ENCODE measurements at places on chromosomes 13 and 19.

GRCh38 chr19:10450191-10450852 is 30.0 kb downstream of the PDE4A start:
- no peak for DNase-seq

DNA sequence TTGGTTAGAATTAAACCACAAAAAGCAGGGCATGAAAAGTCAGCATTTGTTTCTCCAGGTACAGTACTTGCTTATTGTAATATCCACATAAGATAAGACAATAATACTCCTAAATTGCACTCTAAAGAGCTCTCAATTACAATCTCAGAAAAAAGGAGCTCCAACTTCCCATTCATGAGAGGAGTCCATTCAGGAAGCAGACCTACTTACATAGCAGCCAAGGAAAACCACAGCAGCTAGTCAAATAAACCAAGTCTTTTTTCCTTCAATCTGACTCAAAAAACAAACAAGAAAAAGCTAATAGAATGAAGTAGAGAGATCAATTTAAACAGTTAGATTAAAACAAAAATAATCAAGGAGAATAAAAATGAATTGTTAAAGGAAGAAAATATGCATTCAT is 885.2 kb upstream of the SLITRK6 start:
- DNase-seq: no peak

DNA sequence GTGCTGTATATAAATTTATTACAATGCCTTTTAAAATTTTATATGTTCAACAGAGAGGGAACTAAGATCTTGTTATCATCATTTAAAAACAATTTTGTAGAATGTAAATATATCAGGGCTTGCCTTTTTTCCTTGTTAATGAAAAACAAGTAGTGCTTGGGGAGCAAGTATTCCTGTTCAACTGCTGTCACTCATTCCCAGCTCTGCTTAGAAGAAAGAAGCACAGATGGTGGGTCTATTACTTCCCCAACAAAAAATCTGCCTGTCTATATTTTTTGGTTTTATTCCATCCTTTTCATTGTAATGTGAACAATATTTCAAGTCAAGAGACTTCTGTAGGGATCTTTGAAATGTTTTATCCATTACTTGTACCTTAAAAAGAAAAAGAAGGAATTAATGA is 503.9 kb downstream of the GPC5 start:
- DNase-seq: no peak

- peak; percentile 68 for DNase-seq
Observed at GRCh38 chr13:45119469-45119990, 780 bp upstream of the GTF2F2 start.

GRCh38 chr13:50798923-50799322 is 44.6 kb downstream of the DLEU7 start:
- no peak for DNase-seq

DNA sequence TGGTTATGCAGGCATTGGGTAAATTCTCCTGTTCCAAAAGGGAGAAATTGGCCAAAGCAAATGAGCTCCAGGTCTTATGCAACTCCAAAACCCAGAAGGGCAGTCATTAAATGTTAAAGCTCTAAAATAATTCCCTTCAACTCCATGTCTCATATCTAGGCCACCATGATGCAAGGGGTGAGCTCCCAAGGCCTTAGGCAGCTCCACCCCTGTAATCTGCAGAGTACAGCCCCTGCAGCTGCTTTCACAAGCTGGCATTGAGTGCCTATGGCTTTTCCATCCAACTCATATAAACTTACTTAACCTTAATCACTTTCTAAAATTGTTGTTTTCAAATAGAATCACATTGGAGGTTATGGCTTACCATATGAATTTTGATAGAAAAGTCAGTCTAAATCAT is 44.7 kb upstream of the ZNF429 start:
- no peak for DNase-seq

GRCh38 chr13:41271456-41272285 is 8.3 kb upstream of the MTRF1 start:
- DNase-seq: peak; percentile 20

DNA sequence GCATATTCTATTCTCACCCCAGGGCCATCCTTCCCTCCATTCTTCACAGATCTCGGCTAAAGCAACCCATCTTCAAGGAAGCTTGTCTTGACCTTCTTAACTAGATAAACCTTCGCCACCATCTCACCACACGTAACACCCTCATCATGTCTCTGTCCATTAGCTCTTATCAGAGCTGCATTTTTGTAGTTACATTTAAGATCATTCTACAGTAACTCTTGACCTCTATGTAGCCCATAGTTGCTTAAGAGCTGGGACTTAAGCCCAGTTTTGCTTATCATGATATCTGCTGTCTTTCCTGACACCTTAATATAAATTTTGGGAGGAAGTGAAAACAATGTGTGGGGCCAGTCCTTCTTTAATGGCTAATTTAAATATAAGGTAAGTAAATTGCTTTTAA is 345.1 kb downstream of the MTUS2 start:
- DNase-seq: no peak

- no peak for DNase-seq
Observed at GRCh38 chr19:37975071-37975470, 68.1 kb downstream of the SIPA1L3 start.

DNA sequence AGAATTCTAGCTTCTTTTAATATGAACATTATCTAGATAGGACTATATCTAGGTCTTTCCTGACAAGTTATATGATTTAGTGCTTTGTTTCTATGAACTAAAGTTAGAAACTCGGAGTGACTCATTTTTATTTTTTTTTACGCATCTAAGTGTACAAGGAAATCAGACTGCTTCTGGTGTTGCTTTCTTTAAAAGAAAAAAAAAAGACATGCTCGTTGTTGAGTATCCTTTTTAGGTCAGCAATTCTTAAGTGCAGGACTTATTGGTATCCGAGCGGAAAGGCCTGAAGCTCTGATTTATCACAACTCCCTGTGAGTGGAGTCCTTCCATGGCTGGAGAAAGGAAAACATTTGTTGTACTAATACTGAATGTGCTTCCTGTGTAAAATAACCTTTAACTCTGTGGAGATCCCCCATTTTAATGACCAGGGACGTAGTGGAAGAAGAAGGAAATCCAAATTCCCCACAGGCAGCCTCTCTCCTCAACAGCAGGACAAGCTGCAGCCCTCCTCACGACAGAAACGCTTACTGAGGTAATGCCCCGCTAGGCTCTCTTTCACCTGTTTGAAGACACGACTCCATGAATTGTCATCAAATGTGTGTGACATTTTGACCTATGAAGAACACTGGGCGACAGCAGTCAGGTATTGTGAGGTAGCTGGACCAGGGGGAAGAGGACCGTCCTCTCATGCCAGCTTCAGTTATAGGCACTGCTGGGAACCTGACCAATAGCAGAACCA is 17.9 kb upstream of the POMP start:
- no peak for DNase-seq

DNA sequence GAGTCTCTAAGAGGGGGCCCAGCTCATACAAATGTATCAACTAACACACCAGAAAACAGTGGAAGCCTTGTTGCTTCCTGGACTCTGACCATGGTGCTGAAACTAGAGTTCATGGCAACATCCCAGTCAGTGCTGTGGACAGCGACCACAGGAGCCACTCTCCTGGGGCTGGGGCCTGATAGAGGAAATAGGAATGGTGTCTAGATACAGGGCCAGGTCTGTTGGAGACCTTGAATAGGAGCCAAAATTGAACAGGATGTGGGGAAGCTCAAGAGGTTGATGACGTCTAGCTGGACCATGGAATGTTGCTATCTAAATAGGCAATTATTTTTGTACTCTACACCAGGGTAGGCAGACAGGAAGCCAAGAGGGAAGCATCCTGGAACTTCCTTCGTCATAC is 21.7 kb downstream of the LILRB4 start:
- no peak for DNase-seq

- no peak for DNase-seq
Observed at GRCh38 chr19:34228347-34228746, 26.0 kb upstream of the GARRE1 start.

DNA sequence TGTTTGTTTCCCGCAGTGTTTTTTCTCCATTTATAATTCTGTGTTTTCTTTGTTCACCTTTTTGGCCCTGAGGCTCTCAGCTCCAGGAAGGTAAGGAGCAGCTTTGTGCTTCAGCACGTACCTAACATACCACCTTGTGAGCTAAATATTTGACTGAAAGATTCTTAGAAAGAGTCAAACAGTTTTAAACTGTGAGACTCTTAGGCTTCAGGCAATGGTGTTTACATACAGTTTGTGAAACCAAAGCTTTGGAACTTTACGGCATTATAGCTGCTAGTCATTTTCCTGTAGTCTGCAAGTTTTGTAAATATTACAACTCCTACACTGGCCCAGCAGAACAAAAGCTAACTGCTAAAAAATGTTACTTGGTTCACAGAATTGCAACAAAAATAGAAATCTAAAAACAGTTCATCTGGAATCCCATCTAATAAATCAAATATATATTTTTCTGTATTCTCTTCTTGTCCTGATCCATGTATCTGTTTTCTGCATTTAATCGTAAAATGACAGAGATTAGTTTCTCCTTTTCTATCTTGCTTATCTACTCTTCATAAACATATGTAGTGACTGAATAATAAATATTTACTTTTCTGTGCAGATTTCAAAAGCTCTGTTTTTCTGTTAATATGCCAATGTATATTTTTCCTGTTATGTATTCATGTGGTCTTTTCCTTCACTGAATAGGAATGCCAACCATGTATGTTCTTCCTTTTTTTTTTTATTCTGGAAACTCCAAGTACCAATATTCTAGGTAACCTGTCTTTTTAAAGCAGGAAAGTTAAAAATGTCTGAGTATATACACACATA is 38.8 kb upstream of the GPI start:
- no peak for DNase-seq

DNA sequence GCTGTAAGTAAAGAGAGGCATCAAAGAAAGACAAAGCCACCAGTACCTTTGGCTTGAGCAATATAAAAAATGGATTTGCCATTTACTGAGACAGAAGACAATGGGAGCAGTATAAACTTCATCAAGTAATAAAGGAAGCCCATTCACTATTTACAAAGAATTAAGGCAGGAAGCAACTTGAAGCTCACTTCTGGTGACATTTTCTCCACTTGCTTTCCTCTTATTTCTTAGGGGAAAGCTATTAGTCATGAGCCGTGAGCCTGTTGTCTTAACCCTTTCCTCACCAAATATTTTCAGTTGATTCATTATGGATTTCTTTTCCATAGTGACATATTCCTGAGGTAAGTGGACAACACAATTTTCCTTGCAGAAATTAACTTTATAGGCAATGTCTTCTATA is 156.8 kb downstream of the DNAJC3 start:
- DNase-seq: no peak

GRCh38 chr19:35743640-35744429 is 1.4 kb downstream of the U2AF1L4 start:
- no peak for DNase-seq

DNA sequence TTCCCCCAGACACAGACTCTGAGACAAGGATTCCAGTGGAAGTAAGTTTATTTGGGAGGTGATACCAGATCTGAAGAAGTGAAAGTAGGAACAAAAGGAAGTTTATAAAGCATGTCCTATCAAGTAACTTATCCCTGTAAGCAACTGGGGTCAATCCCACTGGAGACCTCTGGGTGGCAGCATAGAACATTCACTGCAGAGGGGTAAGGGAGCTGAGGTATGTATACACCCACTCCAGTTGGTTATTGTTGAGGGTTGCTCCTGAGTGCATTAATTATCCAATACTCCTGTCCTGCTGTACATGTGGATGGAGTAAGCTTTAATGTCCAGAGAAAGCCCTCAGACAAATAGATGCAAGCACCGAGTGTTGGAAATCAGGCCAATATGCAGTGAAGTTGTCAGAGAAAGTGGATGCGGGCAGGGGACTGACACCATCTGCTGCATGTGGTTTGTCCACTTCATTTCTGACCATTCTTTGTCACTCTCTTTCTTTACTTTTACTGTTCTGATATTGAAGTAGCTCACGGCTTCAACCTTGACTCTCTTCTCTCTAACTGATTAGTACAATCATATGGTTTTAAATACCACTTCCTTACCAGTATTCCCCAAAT is 46.7 kb downstream of the NOTCH3 start:
- DNase-seq: peak; percentile 25

GRCh38 chr19:21148681-21149080 is 6.8 kb downstream of the ZNF431 start:
- no peak for DNase-seq

- peak; percentile 65 for DNase-seq
Observed at GRCh38 chr19:55484593-55485438, at the start of gene NAT14. NAT14 (plus strand) TSS chr19:55485188; CDS start chr19:55485709, 521 bp downstream.

DNA sequence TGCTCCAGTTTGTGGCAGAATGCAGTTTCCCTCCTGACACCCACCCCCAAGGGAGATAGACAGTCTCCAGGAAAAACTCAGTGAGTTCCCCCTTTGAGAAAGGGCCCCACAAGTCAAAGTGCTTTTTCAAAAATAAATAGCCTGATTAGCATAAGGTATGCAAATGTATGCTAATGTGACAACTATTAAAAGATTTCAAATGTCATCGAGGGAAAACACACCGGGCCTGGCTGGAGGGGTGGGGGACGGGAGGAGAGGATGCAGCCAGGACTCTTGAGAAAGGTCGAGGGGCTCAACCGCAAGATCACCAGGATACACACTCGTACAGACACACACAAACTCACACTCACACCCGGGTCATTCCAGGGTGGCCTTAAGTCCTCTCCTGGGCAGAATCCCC is 34.3 kb upstream of the ZNRF4 start:
- DNase-seq: no peak

DNA sequence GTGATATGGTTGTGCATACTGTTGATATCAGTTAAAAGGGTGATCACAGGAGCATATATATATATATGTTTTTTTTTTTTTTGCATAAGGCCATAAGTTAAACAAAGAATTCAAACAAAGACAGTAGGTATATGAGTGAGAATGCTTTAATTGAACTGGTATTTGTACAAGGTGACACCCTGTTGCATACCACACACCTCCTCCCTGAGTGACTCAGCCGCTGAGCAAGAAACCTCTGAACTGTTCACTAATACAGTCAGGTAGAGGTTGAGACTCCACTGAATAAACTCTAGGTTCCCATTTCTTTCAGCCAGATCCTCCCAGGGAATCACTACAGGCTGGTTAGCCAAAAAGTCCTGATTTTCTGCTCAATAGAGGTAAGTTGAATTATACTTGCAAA is at the start of gene SCEL:
Gene SCEL (plus strand): TSS at position 259 of the 400 bp plus-strand sequence. CDS start 20,170 bp downstream, outside the sequence.
- DNase-seq: no peak

DNA sequence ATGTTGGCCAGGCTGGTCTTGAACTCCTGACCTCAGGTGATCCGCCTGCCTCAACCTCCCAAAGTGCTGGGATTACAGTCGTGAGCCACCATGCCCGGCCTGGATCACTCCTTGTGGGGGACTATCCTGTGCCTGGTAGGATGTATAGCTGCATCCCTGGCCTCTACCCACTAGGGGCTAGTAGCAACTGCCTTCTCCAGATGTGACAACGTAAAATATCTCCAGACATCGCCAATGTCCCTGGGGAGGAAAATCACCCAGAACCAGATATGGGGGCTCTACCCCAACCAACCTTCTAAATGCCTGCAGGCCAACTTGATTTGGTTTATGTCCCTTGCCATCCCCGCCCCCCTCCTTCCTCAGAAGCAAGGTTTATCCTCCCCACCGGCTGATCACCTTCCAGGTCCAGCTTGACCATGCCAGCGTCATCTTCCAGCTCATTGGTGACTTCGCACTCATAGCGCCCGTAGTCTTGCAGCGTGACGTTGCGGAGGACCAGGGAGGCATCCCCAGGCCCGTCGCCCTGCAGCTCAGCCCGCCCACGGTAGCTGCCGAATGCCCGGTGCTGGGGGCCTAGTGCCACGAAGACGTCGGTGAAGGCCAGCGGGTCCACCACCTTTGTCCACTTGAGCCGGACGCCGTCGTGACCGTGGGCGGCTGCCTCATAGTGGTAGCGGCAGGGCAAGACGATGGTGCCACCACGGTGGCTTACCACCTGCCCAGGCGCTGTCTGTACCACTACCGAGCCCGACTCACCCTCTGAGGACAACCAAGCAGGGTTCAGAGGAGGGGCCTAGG is 12.5 kb downstream of the TM6SF2 start:
- no peak for DNase-seq
